ENCODE measurements at places on chromosomes 12 and 14. TPM values are rescaled to one million over a fixed set of nuclear protein-coding genes. Genes with fewer than 3 reads are reported as not detected.
A peak's percentile ranks its signal among the peaks of the same experiment; 100 is the strongest.

- H3K4me3 ChIP-seq: no peak overlapping the region
- no peaks in the 10 kb centered on the region for H3K27me3 ChIP-seq
- no peak for DNase-seq
- no peaks in the 10 kb centered on the region for H3K4me1 ChIP-seq
- no peaks in the 10 kb centered on the region for H3K36me3 ChIP-seq
- no peak overlapping the region for H3K27ac ChIP-seq
Measured at GRCh38 chr14:75182821-75183220, 6.4 kb upstream of the TMED10 start.

GRCh38 chr14:93317875-93318807, 14.7 kb downstream of the BTBD7 start:
- no peaks in the 10 kb centered on the region for H3K27me3 ChIP-seq
- no peaks in the 10 kb centered on the region for H3K36me3 ChIP-seq
- no peak overlapping the region for H3K27ac ChIP-seq
- H3K4me1 ChIP-seq: no peaks in the 10 kb centered on the region

DNA sequence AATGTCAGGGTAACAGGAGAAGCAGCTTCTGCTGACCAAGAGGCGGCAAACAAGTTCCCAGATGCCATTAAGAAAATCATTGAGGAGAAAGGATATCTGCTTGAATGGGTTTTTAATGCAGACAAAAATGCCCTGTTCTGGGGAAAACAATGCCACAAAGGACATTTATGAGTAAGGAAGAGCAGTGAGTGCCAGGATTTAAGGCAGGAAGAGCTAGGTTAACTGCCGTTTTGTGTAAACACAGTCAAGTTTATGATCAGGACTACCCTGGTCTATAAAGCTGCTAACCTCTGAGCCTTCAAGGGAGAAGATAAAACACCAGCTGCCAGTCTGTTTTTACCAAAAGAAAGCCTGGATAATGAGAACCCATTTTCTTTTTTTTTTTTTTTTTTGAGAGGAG, 8.5 kb downstream of the MAPKAPK5 start:
- no peaks in the 10 kb centered on the region for H3K4me1 ChIP-seq
- no peak overlapping the region for H3K4me3 ChIP-seq
- H3K27me3 ChIP-seq: no peaks in the 10 kb centered on the region
- DNase-seq: no peak
- no peaks in the 10 kb centered on the region for H3K36me3 ChIP-seq
- H3K27ac ChIP-seq: no peak overlapping the region

GRCh38 chr14:99793213-99794150, at the start of gene EML1:
Gene EML1 (plus strand): TSS chr14:99793413. CDS start chr14:99793477, 64 bp downstream.
- H3K4me3 ChIP-seq: peak within 1 kb of the TSS; percentile 56
- H3K27me3 ChIP-seq: no peaks in the 10 kb centered on the region
- peak; percentile 87 for DNase-seq
- peak within 1 kb of the TSS; percentile 50 for H3K27ac ChIP-seq

GRCh38 chr14:93430315-93431035, at the start of gene UNC79:
Gene UNC79 (plus strand): TSS chr14:93430939. CDS start chr14:93431030, 91 bp downstream.
- no peaks in the 10 kb centered on the region for H3K36me3 ChIP-seq
- no peak within 1 kb of the TSS for H3K27ac ChIP-seq
- H3K4me1 ChIP-seq: no peaks in the 10 kb centered on the region
- no peak within 1 kb of the TSS for H3K4me3 ChIP-seq

PIWIL1 gene
- not detected for total RNA-seq

MARK3 gene
- 27.9 TPM for total RNA-seq

PRH2 gene
- total RNA-seq: not detected

HECTD4 gene
- total RNA-seq: 22.7 TPM

IFI27 gene
- 20.3 TPM for total RNA-seq

PPM1H gene
- total RNA-seq: 7.9 TPM

SMCO2 gene
- not detected for total RNA-seq

INTS13 gene
- total RNA-seq: 6.9 TPM
